ENCODE measurements at places on chromosomes 3 and 15.

DNA sequence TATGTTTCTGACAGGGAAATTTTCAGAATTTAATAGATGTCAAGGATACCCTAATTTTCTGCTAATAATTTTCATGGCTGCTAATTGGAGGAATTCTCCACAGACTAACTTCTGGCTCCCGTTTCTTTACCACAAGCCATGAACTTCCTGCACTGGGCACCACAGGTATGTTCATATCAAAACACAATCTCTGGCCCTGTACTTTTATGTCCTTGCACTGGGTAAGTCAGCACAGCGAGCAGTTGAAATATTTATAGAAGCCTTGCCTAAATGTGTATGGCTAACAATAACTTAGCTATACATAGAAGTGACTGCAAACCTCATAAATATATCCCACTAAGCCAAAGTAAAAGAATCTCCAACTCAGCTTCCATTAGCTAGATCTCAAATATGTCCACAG lies 246.9 kb downstream of the ZIC1 start:
- no peak for DNase-seq

DNA sequence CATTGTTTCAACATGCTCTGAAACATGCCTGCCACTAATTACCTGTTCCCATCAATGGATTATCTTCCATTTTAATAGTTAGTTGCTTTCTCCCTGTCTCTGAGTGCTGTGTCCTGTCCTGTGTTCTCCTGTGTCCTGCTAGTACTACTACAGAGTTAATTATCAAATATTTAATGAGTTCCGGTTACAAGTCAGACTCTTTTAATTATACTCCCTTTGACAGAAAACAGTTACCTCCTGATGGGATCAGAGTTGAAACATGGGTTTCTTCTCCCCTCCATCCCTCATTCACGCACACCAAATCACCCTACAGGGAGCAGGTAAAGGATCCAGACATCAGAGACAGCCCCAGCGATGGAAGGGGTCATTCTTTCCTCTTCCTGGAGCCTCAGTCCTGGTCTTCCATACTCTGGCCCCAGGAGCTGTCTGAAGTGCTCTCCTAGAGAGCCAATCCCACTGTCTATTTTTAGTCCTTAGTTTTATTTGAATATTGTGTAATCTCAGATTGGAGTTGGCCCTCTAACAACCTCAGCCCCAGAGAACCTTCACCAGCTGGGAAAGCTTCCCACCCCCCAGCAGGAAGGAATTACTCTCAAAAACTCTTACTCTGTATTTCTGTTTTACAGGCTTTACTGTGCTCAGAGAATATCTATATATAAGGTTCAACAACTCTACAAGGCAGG lies 137.0 kb upstream of the C2CD4B start:
- no peak for DNase-seq

GRCh38 chr3:188084752-188085583 lies 69.0 kb upstream of the LPP start:
- DNase-seq: no peak

- peak; percentile 19 for DNase-seq
These were observed 133.7 kb upstream of the UBE2E1 start for GRCh38 chr3:23671851-23672589.

DNA sequence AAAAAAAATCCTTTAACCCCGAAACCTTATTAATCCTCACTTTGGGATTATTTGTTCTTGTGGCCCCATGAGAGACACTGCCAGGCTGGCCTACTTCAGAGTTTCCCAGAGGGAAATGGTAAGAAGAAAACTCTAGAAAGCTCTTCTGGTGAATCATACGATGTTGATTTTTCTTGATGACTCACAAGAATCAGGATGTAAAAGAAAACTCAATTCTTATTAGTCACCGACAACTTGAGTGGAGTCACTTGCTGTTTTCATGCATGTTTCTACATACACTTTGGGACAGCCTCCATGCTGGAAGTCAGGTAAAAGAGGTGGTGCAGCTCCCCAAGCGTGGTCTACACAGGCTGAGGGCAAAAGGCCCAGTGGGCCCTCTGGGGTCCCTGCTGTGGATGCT lies 42.8 kb downstream of the MYO5C start:
- DNase-seq: no peak

DNA sequence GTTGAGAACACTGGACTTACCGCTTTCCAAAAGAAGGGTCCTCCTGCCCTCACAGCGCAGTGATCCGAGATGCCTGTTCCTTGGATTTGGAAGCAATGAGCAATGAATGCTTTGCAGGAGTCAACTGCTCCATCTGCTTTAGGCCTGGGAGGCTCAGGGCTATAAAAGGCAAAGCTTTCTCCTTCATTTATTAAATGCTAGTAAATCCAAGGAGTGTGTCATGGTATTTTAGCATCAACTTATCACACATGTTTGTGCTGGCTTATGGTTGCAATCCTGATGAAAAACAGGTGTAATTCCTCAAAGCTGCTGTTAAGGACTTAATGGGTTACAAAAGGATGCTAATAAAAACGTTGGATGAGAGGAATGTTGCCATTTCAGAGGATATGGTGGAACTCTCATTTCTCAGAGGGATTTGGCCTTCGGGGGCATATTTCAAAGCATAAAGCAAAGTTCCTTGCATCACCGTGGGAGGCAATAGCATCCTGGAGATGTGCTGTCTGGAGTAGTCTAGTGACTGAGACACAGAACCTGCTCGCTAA lies 158.5 kb upstream of the TPM1 start:
- no peak for DNase-seq

DNA sequence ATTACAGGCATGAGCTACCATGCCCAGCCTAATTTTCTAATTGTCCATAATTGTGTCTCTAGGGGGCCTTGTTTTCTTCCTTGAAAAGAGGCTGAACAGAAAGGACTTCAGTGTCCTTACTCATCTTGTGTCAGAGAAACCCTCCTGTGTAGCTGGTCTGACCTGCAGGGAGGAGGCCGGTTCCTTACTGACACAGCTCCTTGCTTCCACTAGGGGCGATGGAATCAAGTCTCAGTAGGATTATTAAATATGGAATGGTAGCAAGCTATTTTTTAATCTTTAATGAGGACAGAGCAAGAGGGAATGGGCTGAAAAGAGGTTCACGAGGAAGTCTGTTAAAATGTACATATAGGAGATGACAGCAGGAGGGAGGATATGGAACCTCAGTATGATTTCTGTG lies 8.6 kb downstream of the LPCAT4 start:
- no peak for DNase-seq

DNA sequence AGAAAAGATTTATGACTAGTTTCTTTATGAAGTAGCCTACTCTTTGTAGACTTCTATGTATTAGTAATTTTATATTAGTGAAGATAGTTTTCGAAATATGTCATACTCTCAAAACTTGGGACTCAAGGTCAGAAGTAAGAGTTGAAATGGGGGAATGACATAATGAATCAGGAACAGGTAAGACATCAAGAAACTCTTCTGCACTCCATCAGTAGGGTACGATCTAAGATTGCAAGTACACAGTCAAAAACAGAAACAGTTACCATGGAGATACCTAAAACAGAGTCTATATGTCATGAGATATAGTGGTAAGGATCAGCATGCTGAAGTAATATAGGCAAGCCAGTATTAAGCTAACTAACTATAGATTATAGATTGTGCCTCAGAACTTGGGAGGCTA lies 187.0 kb upstream of the MLF1 start:
- DNase-seq: no peak

DNA sequence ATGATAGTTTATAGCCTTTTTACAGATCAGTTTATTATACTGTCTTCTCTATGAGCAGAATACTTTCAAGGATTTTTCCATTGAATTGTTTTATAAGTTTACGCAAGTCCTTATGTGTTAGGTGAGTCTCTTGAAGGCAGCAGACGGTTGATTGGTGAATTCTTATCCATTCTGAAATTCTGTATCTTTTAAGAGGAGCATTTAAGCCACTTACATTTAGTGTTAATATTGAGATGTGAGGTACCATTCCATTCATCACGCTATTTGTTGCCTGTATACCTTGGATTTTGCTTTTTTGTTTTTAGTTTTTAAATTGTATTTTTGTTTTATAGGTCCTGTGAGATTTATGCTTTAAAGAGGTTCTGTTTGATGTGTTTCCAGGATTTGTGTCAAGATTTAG lies 32.5 kb upstream of the VEPH1 start:
- no peak for DNase-seq

GRCh38 chr3:194387926-194388418 lies 11.1 kb downstream of the GP5 start:
- no peak for DNase-seq

DNA sequence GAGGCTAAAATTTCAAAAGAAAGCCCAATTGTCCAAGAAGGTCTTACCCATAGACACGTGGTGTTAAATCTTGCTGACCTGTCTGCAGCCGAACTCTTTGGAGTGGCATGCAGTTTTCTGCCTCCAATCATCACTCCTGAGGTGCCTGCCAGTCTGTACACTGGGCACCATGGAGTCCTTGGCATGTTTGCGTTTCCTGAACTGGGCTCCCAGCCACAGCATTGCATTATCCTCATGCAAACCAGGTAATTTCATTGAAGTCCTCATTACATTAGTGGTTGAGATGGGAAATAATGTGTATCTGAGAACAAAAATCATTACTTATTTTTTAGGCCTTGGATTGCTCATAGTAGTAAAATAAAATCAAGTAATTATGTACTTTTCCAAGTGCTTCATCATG lies 152.3 kb downstream of the AKAP13 start:
- no peak for DNase-seq

DNA sequence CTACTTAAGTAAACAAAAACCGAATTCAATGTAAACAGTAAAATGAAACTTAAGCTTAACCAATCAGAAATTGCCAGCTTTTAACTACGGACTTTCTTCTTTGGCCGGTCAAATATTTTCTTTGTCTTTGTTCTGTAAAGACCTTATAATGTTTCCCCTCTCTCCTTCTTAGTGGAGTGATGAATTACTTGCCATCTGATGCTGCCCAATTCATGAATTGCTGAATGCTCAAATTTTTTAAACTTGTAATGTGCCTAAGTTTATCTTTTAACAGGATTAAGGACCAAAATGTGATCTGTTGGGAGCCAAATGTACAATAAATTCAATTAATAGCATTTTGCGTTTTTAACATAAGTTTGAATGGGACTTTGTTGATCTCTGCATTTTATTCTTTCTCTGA lies 345.8 kb upstream of the CBLB start:
- DNase-seq: no peak

GRCh38 chr15:53160092-53160704 lies 370.1 kb upstream of the ONECUT1 start:
- DNase-seq: no peak

GRCh38 chr3:8182904-8183303 lies 318.7 kb upstream of the LMCD1 start:
- DNase-seq: no peak

DNA sequence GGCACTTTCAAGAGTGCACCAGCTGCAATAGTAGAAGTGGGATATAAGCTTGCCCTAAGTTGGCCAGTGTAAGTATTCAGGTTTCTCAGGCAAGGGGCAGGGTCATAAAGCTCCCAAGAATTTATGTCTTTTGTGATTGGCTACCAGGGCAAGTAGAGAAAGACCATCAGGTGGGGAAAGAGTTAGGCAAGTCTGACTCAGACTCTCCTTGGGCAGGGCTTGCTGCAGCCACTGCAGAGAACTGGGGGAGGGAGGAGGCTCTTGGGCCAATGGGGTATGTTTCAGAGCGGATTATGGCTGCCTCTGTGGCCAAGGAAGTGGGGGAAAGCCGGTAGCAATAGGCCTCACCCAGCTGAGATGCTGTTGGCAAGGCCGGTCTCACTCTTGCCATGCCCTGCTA lies 44.6 kb upstream of the SLC25A36 start:
- no peak for DNase-seq

- no peak for DNase-seq
These were observed 14.7 kb downstream of the MAP2K1 start for GRCh38 chr15:66401130-66402021.

Measured in ovary (tissue), 10 donors.